ENCODE measurements at places on chromosomes 3 and 15.
A peak's percentile ranks its signal among the peaks of the same experiment; 100 is the strongest.

- DNase-seq = no peak
Measured at GRCh38 chr3:138396752-138397410, 37.5 kb upstream of the ESYT3 start.

GRCh38 chr3:141625506-141625905 is 112.6 kb upstream of the RNF7 start:
- no peak for DNase-seq

GRCh38 chr3:77321646-77322045 is 281.7 kb downstream of the ROBO2 start:
- DNase-seq = no peak

DNA sequence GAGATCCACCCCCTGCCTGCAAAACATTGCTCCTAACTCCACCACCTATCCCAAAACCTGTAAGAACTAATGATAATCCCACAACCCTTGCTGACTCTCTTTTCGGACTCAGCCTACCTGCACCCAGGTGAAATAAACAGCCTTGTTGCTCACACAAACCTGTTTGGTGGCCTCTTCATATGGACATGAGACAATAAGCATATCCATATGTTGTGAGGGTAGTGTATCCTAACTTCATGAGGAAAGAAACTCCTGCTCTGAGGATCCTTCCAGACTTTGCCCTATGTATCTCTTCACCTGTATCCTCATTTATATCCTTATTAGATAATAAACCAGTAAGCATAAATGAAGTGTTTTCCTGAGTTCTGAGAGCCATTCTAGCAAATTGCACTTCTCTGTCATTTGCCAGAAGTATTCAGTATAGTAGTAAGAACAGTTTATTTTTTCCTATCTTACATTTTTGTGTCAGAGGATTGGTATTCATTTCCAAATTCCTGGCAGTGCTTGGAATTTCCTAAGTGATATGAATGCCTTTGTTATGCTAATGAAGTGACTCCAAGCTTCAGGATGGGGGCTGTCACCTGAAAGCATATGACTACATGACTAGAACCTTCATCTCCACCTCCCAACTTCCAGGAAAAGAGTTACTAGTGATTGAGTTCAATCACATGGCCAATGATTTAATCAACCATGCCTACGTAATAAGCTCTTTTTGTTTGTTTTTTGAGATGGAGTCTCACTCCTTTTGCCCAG is 30.2 kb downstream of the TTBK2 start:
- no peak for DNase-seq

DNA sequence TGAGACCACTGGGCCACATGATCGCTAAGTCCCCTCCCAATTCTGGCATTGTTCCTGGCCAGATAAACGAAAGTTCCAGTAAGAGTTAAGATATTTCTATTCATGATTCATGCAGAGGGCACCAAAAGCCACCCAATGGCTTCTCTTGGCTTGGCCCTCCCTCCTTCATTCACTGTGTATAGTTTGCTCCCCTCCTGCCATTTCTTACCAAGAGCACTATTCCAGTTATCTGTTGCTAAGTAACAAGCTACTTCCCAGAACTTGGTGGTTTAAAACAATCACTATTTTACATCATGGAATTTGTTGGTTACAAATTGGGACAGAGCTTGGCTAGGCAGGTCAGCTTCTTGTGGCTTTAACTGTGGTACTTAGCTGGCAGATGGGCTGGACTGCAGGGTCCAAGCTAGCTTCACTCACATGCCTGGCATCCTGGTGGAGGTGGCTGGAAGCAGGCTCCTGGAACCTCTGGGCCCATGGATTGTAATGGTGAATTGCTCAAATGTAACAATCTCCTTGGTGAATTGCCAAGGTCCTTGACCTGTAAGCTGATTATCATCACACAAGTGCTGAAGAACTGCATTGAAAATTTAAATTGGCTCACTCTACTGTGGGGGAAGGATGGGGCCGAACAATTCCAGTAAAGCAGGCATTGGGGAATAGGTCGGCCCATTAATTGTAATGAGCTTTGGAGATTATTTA is 16.6 kb downstream of the EAF1 start:
- DNase-seq = no peak

GRCh38 chr15:73572296-73572695 is 60.9 kb downstream of the NPTN start:
- DNase-seq = no peak

DNA sequence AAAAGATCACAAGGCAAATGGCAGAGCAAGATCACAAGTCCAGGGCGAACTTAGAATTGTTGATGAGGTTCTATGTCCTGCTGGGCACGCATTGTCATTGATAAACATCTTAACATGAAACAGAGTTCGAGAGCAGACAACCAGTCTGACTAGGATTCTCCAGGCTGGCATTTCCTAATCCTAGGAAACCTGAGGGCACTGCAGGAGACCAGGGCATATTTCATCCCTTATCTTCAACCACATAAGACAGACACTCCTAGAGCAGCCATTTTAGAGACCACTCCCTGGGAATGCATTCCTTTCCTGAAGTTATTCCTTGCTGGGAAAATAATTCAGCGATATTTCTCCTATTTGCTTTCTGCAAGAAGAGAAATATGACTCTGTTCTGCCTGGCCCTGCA is 1199.9 kb downstream of the SI start:
- no peak for DNase-seq

GRCh38 chr15:92117261-92117731 is 263.8 kb downstream of the SLCO3A1 start:
- DNase-seq = no peak

DNA sequence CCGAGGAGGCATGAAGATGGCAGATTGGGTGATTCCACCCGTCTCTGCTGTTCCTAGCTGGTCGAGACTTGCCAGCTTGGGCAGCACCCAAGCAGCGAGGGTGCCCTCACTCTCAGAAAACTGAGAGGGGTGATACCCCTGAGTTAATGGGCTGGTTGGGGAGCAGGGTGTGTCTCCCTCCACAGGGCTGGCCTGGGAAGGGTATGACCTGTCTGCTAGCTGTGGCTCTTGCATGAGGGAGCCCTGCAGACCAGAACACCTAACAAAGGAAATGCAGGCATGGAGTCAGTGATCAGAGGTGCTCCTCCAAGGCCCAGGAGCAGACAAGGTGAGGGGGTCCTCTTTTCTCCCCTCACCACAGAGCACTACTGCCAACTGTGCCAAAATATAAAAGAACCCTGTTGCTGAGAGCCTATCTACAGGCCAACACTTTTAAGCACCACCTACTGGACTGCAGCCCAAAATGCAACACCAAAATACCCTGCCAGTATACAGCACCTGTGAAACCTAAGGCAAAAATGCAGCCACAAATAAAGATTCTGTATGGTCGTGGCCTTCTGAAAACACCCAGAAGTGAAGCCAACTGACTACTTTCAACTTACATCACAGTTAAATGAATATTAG is 35.8 kb upstream of the PPM1L start:
- DNase-seq = no peak

- DNase-seq = peak; percentile 52
Measured at GRCh38 chr3:179072100-179072438, 460 bp upstream of the ZMAT3 start.

DNA sequence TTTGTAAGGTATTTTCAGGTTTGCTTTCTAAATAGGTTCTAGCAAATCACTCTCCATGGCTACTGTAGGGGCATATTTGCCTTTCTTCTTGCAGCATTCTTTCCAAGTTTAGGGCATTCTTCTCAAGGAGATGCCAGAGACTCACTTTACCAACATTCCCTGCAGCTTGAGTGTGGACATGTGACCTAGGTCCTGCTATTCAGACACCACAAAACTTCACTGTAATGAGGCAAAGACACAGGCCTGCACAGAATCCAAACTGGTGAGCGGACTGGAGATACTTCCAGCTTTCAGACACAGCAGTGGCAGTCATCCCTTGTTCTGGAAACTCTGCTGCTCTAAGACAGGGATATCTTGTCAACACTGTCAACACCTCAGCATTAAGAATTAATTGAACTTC is 146.4 kb upstream of the PFN2 start:
- DNase-seq = no peak

GRCh38 chr3:156885761-156886160 is 59.6 kb downstream of the LEKR1 start:
- DNase-seq = no peak

DNA sequence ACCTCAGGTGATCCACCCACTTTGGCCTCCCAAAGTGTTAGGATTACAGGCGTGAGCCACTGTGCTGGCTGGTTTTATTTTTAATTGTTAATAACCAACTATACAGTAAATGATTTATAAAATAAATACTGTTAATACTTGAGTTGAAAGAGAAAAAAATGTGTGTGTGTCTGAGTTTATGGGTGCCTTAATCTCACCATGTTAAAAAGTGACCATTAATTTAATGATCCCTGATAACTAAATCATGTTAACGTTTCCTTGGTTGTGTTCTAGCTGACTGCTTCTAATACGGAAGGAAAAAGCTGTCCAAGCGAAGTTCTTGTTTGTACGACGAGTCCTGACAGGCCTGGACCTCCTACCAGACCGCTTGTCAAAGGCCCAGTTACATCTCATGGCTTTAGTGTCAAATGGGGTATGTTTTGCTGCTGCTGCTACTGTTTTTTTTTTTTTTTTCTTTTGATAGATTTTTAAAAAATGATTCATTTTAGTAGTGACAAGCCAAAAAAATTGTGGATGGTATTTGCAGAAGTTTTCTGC is 113.5 kb downstream of the GHSR start:
- DNase-seq = no peak

DNA sequence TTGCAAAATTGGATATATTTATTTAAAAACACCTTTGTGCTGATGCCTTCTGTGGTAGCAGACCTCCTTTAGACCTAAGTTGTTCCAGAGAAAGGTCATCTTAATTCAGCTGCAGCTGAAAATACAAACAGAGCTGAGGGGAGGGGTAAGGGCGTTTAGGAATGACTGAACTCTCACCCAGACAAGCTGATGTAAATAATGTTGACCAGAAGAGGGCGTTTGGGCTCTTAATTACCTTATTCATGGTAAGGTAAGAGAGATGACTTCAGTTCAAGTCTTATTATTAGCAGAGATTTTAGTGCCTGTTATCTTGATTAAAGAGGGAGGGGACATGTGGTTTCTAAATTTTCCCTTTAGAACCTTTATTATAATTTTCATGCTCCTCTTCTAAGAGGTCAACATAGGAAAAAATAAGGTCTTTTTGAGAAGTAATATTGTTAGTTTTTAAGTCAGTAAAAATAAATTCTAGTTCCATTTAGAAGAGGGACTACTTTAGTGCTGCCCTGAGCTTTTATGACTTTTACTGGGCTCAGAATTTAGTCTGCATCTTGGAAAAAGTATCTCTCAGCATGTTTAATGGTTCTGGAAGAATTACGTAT is 46.3 kb downstream of the GPR171 start:
- DNase-seq = no peak

DNA sequence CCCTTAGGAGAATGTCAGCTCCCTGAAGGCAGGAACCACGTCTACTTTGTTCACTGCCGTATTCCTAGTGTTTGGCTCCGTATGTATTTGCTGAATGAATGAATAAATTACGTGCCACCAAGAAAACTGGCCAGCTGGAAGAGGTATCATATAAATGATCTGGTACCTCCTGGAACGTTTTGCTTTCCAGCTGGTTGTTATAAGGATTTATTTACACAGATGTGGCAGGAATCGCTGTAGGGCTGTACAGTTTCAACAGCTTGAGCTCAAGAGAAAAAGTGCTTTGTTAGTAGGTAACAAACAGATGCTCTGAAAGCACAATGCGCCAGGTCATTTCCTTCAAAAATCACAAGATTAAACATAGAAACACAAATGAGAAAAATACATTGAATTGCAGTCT is 108.8 kb upstream of the ATP2B2 start:
- DNase-seq = no peak

- DNase-seq = no peak
Measured at GRCh38 chr3:114093596-114093995, 37.1 kb downstream of the QTRT2 start.

- no peak for DNase-seq
Measured at GRCh38 chr3:134326760-134327593, 47.3 kb downstream of the AMOTL2 start.

DNA sequence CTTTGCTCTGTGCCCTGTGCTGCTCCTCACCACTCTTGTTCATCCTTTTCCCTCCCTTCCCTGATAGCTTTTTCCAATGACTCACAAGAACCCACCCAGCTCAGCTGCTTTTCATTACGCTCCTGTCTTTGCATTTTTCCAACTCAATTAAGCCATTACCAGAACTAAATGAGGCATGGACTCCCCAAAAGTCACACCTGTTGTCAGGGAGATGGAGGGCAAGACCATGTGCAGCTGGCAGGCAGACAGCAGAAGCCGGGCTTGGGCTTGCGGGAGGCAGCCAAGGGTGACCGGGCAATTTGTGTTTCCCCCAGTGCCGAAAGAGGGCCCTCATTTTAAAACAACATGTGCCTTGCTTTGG is 64.3 kb downstream of the CASR start:
- no peak for DNase-seq

DNA sequence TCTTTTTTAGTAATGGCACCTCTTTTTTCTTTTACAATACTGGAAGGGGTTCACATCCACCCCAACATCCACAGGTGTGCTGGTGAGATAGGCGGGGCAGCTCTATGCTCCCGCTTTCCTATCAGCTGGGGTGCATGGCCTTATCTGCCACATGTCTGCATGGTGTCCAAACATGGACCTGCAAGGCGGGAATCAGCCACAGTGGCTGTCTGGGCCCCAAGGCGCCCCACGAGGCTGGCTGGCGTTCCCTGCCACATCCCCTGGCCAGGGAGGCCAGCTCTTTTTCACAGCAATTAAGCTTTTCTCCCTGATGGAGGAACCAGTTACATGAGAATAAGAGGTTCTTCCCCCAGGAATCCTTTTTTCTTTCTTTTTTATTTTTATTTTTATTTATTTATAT is 30.9 kb upstream of the GOLGA6L2 start:
- DNase-seq = no peak

DNA sequence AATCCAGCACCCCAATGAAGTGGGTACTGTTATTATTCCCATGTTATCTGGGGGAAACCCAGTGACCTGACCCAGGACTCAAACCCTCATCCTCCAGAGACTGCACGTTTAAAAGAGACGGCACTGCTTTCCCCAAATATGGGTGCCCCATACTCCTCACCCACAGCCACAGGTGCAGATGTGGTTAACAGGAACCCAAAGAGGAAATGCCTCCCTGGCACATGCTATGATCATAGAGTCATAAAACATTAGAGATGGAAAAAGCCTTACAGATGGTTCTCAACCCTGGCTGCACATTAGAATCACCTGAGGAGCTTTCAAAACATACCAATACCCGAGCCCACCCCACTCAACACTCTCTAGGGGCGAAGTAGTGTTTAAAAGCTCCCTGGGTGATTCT is 111.5 kb downstream of the SEMA5B start:
- no peak for DNase-seq

DNA sequence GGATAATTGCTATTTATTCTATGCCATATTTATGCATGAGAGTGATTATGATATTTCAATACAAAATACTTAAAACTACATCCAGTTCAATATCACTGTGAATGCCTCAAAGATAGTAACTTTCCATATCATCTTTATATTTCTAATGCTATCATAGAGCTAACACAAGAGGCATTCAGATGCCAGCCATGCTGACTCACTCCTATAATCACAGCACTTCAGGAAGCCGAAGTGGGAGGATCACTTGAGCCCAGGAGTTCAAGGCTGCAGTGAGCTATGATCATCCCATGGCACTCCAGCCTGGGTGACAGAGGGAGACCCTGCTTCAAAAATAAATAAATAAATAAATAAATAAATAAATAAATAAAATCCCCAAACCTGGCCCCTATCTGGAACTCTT is 498.7 kb downstream of the EPHA3 start:
- no peak for DNase-seq

- no peak for DNase-seq
Measured at GRCh38 chr3:67018105-67018788, 20.1 kb downstream of the KBTBD8 start.
